ENCODE measurements at places on chromosomes 2 and 18.
A peak's percentile ranks its signal among the peaks of the same experiment; 100 is the strongest.

- no peak for DNase-seq
Measured at GRCh38 chr18:8045884-8046281, 478.8 kb downstream of the PTPRM start.

DNA sequence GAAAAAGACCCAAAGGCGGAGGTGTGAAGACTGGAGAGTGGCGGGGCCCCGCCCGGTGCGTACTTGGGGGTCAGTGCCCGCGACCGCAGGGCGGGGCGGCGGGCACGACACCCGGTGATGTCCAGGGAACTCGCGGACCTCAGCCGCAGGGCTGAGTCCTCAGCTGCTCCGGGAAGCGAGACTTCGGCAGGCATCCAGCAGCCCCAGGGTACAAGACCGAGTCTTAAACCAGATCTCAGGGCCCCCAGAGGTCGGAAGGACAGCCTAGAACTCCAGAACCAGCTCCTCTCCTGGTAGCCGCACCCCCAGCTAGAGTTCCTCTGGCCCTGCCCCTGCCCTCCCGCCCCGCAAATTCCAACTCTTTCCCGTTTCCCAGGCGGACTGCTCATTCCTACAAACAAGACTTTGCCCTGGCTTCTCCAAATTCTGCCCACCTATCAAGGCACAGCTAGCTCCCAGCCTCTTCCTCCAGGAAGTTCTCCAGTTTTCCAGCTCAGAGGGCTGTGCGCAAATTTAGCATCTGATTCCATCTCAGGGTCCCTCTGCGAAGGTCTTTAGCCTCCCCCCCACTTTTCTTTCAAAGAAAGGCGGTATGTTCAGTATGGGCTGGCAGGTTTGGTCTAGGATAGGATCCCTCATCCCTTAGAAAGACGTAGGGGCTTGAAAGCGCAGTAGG lies 26.0 kb upstream of the NOTO start:
- DNase-seq: no peak

DNA sequence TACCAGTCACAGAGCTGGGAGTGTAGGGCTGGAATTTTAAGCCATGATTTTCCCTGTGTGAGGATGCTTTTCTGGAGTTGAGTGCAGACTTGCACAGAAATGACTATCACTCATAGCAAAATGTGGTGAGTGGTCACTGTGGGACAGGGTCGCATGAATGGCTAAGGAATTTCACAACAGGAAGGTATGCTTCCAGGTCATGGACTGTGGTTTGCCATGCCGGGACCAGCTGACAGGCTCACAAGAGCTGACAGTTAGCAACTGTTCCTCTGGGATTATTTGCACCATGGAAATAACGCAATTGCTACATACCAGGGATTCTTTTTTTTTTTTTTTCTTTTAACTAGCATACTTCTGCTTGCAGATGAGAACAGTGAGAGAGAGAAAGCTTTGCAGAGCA lies 3.8 kb upstream of the UXS1 start:
- peak; percentile 22 for DNase-seq

GRCh38 chr2:224711859-224712665 lies 4.1 kb downstream of the CCDC195 start:
- DNase-seq: no peak

DNA sequence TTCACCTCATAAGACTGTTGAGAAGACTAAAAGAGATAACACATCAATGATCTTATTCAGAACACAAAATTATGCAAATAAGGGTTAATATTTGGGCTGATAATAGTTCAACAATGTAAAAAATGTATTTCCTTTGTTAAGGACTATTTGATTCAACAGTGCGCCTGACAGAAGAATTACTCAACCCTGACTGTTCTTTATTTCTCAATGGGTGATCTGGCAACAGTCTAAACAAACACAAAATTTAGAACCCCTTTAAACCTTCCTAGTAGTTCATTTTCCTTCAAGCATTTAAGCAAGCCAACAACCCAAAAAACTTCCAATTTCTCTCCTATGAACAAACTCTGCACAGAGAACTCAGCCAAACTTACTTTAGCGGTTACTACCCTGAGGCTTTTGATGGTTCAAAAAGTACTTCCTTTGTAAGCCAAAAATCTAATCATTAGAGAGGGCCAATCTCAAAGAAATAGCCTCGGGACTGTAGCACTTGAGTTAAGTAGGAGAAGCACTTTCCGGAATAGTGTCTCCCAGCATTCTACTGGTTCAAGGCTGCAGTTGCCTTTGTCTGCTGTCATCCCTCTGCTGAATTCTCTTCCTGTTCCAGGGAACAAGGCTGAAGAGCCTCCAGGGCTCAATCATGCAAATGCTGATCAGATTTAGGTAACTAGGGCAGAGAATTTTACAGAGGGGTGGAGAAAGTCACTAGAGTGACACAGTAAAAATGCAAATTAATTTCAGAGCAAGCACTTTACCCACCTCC lies 40.9 kb upstream of the MAPK4 start:
- no peak for DNase-seq

- no peak for DNase-seq
Measured at GRCh38 chr2:186966015-186966414, 117.0 kb upstream of the ZSWIM2 start.

- no peak for DNase-seq
Measured at GRCh38 chr2:5988120-5988519, 295.9 kb downstream of the SOX11 start.

- DNase-seq: no peak
Measured at GRCh38 chr2:65228263-65228750, 676 bp downstream of the ACTR2 start.

DNA sequence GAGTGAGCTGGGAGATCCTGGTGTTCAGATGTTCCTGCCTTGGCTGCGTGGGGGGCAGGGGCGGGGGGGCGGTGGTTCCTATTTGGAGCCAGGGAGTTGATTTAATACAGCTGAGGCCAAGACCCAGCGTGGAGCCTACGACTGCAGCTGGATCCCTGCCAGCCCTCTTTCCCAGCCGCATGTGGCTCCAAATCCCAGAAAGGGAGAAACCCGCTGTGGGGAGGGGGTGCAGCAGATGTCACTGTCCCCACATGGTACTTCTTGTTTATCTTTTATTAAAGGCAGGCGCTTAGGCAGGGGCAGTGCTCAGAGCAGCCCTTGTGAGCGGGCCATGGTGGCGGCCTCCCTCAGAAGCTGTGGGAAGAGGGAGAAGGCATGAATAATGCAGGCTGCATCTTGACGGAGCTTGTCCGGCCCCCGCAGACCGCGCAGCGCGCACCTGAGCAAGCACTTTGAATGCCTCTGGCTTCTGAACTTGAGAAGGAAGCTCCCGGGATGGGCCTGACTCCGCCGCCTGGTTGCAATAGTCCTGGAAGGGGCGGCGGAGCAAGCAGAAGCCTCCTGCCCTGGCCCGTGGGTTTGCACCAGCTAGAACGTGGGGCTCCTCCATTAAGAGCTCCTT lies 112.1 kb downstream of the GLI2 start:
- DNase-seq: no peak

DNA sequence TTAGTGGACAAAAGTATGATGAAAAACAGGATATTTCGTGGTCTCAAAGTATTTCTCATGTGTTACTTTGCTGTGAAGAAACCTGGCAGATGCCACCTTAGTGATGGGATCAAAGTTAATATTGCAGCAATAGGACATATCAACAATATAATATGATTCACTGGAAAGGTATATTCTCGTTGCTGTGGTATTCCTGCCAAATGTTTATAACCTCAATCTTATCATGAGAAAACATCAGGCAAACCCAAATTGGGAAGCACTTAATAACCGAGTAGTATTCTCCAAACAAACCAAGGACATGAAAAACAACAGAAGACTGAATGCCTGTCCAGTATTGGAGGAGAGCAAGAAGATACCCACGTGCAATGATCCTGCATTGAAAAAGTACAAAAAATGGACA lies 302.6 kb upstream of the MC4R start:
- no peak for DNase-seq

- no peak for DNase-seq
Measured at GRCh38 chr18:35949090-35949489, 23.4 kb upstream of the RMP24 start.

DNA sequence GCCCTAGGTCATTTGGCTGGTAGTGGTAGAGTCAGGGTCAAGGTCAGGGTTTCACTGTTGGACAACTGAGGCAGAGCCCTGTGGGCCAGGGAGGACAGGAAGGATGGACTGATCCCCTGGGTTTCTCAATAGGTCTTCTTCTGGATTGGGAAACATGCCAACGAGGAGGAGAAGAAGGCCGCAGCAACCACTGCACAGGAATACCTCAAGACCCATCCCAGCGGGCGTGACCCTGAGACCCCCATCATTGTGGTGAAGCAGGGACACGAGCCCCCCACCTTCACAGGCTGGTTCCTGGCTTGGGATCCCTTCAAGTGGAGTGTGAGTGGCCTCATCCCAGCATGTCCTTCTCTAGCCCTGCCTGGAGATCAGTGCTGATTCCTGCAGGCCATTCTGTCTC lies 18.1 kb downstream of the VIL1 start:
- no peak for DNase-seq

GRCh38 chr2:241036964-241037421 lies 38.6 kb downstream of the SNED1 start:
- no peak for DNase-seq

DNA sequence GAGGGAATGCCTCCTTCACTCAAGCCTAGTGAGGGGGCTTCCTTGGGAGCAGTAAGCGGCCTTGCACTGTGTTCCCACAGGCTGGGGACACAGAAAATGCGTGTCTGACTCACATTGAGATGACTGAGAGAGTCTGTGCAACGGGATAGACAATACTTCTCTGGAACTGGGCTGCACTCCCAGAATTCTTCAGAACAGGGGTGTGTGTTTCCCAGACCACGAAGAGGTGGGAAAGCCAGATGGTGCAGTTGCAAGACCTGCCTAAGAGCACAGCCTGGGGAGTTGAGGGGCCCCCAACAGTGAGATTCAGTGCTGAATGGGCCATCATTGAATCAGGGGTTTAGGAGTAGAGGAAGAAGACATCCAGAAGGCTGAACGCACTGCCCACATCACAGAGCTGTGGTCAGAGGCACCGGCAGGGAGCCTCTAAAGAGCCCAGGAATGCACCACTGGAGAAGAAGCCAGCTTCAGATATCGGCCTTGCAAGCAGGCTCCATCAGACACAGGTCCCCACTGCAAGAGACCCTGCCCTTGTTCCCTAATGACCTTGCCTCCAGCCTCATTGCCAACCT lies 36.6 kb upstream of the MRPL19 start:
- DNase-seq: no peak

DNA sequence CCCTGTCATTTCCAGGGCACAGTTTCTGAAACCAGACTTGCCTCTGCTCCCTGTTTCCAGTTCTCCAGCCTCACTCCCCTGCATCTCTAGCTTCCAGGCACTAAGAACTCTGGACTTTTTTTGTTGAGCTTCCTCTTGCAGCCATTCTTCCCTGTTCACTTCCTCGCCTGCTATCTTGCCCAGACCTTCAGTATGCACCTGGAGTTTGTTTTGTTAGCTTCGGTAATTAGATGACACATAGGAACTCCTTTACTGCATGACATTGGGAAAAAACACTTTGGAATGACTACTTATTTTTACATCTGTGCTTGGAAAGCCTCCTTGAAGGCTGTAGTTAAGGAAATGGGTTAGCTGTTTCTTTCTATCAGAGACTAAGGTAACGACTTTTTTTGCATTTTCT lies 35.2 kb downstream of the OTOF start:
- no peak for DNase-seq

GRCh38 chr18:74652392-74652988 lies 54.8 kb downstream of the ZNF407 start:
- DNase-seq: no peak

- no peak for DNase-seq
Measured at GRCh38 chr2:236350426-236350825, 86.2 kb upstream of the ASB18 start.

Measured in T1000 (cell line).